ENCODE measurements at places on chromosomes 6 and 20.

- DNase-seq = no peak
These were observed 349.6 kb downstream of the PHF3 start for GRCh38 chr6:63985223-63985622.

GRCh38 chr20:37144856-37145404, 34.2 kb upstream of the RPN2 start:
- DNase-seq = no peak

- DNase-seq = no peak
These were observed 39.2 kb downstream of the GNAS start for GRCh38 chr20:58891718-58892140.

GRCh38 chr6:33903579-33903978, 99.8 kb upstream of the MLN start:
- DNase-seq = no peak

- no peak for DNase-seq
These were observed 48.9 kb downstream of the KLHL31 start for GRCh38 chr6:53616450-53617357.

DNA sequence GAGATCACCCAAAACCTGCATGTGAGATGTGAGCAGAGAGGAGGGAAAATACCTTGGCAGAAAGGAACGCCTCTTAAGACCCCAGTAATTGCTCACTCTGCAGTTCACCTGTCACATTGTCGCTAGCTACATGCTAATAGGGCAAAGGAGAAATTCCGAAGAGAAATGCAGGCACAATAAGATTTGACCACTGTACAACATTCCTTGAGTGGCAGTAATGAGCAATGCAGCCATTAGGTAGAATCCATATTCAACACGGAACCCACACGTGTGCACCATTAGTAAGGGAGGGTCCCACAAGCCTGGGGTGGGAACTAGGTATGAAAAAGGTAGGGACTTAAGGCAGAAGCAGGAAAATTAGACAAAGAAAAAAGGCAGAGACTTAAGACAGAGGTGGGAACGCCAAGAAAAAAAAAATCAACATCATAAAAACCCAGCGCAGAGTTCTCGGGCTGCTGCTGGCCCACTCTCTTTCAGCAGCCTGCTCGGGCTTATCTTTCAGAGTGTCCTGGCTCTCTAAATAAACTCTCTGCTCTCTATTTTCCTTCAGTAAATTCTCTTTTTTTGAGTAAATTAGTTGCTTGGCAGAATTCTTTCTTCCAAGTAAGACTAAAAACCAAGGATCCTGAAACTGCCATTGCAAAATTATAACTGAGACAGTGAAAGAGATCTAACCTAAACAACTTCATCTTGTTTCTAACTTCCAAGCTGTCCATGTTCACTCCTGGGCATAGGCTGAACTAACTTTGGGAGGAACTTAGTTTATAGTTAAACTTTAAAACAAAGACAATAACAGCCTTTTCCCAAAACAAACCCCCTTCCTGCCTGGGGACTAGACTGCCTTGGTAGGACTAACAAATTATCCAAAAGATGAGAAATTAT, 116.5 kb downstream of the CD24 start:
- DNase-seq = no peak

DNA sequence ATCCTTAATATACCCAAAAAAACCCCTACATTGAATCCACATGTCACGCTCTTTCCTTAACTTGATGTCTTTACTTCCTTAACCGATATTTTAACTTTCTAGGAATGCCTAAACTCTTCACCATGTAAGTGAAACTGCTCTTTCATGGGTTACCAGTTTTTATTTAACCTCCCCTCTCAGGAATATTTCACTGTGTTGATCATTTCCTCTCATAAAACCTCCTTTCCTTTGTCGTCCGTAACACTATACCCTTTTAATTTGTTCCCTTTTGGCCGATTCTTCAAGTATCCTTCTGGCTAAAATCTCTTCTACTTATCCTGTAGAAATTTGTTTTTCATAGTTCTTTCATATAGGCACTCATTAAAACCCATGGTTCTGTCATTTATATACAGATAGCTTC, 24.6 kb downstream of the SYCP2 start:
- no peak for DNase-seq

DNA sequence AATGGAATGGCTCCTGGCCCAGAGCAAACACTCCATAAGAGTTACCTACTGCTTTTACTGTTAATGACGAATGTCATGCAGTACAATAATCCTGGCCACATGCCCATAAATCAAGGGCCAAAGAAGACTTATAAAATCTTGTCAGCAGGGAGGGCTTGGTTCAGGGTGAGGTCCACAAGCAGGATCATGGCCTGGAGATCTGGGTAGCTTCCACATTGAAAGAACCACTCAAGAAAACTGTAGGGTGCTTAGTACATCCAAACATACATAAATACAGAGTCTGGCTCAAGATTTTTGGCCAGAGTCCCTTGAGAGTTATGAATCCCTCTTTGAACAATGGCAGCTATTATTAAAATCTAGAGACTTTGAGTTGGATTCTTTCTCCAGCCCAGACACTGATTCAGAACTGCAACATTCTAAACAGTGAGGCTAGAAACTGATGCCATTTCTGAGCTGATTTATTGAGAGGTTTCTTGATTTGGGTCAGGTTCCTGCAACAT, 188.7 kb downstream of the CDC5L start:
- peak; percentile 90 for DNase-seq

GRCh38 chr6:73923905-73924485, 228.0 kb downstream of the CD109 start:
- DNase-seq = peak; percentile 87

DNA sequence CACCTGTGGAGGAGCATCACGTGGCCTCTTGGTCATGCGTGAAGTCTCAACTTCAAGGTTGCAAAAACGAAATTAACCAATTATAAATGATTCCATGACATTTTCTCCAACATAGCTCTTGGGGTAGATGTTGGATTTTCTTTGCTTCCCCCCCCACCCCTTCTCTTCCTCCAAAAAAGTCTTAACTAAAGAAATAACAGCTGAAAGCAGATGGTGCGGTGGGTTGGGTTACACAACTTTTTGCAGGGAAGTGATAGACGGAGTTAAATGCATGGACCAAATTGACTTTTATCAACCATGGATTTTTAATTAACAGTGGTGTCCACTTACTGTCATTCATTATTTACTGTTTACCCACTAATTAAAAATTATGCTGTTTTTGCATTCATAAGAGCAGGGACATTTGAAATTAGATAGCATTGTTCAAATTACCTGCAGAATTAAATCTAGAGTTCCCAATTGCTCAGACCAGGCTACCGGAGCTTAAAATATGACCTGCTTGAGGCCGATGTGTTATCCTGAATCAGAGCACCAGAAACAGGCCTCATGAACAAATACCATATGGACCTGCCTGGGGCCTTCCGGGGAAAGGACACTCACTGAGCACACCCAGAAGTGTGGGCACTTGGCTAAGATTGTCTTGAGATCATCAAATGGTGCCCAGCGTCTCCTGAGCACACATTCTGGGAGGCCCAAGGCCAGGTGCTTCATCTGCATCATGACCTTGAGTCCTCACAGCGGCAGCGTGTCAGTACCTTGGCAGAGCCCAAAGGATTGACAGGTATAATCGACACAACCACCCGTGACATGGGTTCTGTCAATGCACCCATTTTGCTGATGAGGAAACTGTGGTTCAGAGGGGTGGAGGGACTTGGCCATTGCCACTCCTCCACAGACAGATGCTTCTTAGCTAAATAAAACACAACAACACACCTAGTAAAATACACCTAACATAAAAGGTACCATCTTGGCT, 41.5 kb downstream of the APCDD1L start:
- no peak for DNase-seq

GRCh38 chr6:163474581-163474980, 60.1 kb downstream of the QKI start:
- DNase-seq = no peak

- peak; percentile 20 for DNase-seq
These were observed 1.3 kb upstream of the RNF217 start for GRCh38 chr6:124960757-124961463.

DNA sequence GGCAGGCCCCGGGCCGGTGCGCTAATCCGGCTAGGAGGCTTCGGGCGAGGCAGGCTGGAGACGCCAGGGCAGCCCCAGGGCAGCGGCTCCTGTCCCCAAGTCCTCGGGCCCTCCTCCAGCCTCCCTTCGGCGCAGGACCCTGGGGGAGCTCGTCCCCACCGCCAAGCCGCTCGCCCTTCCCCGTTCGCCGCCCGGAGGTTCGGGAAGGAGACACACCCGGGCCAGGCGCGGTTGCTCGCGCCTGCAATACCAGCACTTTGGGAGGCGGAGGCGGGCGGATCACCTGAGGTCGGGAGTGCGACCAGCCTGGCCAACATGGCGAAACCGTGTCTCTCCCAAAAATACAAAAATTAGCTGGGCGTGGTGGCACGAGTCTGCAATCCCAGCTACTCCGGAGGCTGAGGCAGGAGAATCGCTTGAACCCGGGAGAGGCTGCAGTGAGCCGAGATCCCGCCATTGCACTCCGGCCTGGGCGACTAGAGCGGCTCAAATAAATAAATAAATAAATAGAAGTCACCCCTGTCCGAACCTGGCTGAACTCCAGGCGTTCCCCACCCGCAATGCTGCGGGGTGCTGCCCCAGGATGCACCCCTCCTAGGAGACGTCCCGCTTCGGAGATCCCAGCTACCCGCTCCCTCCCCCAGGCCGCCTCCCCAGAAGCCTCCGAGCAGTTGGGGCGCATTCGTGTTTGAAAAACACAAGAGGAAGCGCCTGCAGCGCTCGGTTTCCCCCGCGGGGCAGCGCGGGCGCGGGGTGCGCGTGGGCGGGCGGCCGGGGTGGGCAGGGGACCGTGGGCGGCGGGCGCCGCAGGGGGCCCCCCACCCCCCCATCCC, 27.5 kb downstream of the SERPINB9 start:
- DNase-seq = peak; percentile 8

DNA sequence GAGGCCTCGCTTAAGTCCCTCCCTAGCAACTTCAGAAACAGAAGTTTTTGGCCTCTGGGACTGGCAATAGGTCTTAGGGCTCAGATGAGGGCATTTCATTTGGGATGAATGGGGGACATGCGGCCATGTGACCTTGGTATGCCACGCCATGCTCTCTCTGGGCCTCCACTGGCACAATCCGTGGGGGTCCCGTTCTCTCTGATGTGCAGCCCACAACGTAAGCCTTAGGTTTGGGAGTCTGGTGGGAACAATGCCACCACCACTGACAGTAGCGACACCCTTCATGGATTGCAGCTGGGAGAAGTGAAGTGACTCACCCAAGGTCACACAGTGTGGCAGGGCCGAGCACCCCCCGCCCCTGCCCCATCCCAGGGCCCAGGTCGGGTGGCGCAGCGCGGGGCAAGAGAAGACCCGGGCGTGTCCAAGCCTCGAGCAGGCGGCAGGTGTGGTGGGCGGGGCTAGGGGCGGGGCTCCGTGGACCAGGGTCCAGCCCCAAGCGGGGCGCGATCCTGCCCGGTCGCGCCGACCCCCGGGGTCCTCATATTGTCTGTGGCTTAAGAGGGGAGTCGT, 864 bp upstream of the CEBPB start:
- DNase-seq = no peak

DNA sequence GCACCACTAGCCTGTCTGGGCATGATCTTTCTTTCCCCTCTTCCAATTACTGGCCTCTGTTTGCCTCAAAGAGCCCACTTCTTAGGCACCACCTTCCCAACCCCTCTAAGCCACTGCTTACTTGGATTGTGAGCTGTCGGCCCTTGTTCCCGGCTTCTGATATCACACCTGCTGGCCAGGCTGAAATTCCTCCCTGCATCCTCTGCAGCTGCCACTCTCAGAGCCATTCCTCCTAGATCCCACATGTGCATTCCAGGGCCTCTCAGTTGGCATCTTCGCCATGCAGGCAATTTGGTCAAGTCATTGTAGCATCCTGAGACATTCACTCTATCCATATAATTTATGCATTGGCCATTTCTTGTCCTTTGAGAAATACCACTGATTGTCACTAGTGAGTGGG, 135.9 kb downstream of the OLIG3 start:
- DNase-seq = no peak

GRCh38 chr6:155638200-155638599, 182.6 kb upstream of the NOX3 start:
- no peak for DNase-seq

- no peak for DNase-seq
These were observed 5.2 kb downstream of the SDC4 start for GRCh38 chr20:45342855-45343531.

- DNase-seq = no peak
These were observed 12.5 kb upstream of the FERMT1 start for GRCh38 chr20:6135347-6135746.

DNA sequence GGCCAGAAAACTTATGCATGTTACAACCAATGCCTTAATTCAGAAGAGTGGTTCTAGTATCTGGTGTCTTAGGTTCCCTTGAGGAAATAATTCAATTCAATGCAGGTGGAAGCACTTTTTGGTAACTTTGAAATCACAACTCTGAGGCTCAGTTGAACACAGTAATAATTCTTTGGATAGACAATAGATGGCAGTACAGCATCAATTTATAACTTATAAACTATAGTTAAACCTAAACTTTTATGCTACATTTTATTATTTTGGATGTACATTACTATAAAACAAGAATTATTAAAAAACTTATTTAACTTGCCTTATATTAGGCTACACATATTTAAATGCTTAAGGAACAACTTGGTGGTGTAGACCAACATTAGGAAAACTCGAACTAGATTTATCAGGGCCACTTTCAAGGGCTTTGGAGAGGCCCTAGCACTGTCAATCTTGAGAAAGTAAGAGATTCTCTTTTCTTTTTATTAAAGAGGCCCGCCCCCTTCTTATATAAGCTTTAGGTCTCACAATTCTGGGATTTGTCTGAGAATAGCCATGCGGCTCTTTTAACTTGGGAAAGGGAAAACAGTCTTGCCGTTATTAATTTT, 85.9 kb downstream of the CRYBG1 start:
- peak; percentile 10 for DNase-seq

DNA sequence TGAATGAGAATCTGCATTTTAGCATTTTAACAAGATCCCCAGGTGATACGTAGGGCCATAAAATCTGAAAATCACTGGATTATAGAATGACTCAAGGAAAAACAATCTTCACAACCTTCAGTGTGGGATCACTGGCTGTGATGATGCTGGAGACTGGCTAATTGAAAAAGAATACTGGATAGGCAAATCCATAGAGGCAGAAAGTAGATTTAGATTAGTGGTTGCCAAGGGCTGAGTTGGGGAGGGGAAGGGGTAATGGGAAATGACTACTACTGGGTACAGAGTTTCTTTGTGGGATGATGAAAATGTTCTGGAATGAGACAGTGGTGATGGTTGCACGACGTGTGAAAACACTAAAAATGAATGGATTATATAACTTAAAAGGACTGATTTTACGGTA, 84.1 kb downstream of the CDK19 start:
- DNase-seq = no peak

- DNase-seq = no peak
These were observed 8.7 kb downstream of the TRIB3 start for GRCh38 chr20:389220-389619.

DNA sequence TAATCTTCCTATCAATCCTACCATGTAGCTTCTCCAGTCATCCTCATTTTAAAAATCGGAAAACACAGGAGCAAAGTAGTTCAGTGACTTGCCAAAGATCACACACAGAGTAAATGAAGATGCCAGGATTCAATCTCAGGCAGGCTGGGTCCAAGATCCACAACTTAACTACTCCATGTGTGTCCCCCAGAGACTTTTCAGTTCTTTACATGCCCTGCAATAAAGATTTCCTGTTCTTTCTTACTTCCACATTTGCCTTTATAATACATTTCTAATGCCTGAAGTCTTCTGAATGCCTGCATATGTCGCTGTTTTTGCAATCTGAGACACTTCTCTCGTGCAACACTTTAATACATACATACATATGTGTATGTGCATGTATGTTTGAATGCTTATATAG, 121.7 kb upstream of the MARCKS start:
- DNase-seq = no peak

GRCh38 chr6:56144538-56145324, 102.6 kb downstream of the COL21A1 start:
- DNase-seq = peak; percentile 66
